SK-N-SH (cell line): ENCODE measurements at places on chromosomes 1 and 21. TPM values are rescaled to one million over a fixed set of nuclear protein-coding genes. Genes with fewer than 3 reads are reported as not detected.

Gene POTED
- polyA plus RNA-seq: not detected in 2 replicates

Gene FCRL2
- not detected in 2 replicates for polyA plus RNA-seq

DNA sequence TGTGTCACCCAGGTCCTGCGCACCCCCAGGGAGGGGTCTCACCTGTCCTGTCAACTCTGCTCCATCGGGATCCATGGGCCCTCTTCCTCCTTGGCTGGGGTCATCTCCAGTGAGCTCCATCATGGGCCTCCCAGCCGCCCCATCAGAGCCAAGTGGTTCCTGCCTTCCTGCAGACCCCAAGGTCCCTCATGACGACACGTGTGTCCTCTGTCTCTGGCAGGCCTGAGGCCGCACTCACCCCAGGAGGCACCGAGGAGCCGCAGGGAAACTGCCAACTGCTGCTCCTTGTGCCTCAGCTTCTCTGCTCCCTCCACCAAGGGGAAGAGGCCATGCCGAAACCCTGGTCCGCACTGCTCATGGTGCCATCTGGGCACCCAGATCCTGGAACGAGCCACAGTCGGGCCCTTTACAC lies 46.8 kb downstream of the COL18A1 start:
- H3K27ac ChIP-seq: no peak overlapping the region
- H3K4me3 ChIP-seq: no peak overlapping the region
- H3K27me3 ChIP-seq: no peaks in the 10 kb centered on the region
- no peaks in the 10 kb centered on the region for H3K4me1 ChIP-seq

Gene C1orf94
- polyA plus RNA-seq: not detected in 2 replicates

GRCh38 chr1:90357995-90358394 lies 359.1 kb downstream of the BARHL2 start:
- no peaks in the 10 kb centered on the region; the same call in 1 of the 2 replicates for H3K27me3 ChIP-seq
- DNase-seq: no peak
- no peaks in the 10 kb centered on the region for H3K36me3 ChIP-seq
- no peak overlapping the region for H3K27ac ChIP-seq

- no peak overlapping the region for H3K27ac ChIP-seq
- no peaks in the 10 kb centered on the region for H3K27me3 ChIP-seq
- no peak overlapping the region for H3K4me3 ChIP-seq
- no peaks in the 10 kb centered on the region for H3K36me3 ChIP-seq
Observed at GRCh38 chr1:154910851-154911250, 25.7 kb downstream of the PMVK start.

- no peak for DNase-seq
- no peak overlapping the region for H3K4me3 ChIP-seq
- H3K4me1 ChIP-seq: peaks cover 15% of the 10 kb centered on the region
- no peak overlapping the region for H3K27ac ChIP-seq
- no peaks in the 10 kb centered on the region for H3K36me3 ChIP-seq
- H3K27me3 ChIP-seq: no peaks in the 10 kb centered on the region
Observed at GRCh38 chr1:233721004-233721595, 107.2 kb downstream of the KCNK1 start.

Gene CAPN2
- polyA plus RNA-seq: 208 and 209 TPM in 2 replicates

Gene PDE4B
- 1.9 and 3.0 TPM in 2 replicates for polyA plus RNA-seq

DNA sequence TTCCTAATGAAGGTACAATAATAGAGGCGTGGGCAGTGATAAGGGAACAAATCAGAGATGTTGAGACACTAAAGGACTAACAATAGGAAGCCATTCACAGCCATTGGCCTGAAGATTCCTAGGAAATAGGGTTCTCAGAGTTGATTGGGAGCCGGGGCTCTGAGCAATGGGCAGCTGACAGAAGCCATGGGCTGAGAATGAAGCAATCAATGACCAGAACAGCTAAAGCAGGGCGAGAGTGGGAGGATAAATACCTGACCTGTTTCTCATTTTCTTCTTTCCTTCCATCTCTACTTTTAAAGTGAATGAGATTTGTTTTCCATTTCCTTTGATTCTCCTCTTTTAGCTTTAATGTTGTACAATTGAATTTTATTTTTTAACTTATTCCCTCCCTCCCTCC lies 774.7 kb upstream of the ADGRL4 start:
- no peaks in the 10 kb centered on the region for H3K27me3 ChIP-seq
- no peaks in the 10 kb centered on the region for H3K36me3 ChIP-seq
- DNase-seq: no peak
- H3K27ac ChIP-seq: no peak overlapping the region

DNA sequence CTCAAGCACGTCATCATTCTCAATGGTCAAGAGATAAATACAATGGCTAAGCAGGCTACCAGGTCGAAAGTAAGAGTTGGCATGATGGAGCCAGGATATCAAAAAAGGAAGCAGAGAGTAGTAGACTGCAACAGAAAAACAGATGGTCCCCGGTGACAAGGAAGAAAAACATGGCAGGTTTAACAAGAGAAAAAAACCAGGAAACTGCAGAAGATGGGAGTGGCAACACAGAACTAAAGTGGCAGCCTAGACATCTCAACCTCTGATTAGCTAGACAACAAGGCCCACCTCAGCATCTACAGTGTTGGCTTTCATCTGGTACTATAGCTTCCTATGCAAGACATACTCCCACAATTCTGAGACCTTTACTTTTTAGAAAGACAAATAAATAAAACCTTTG lies 3.1 kb downstream of the UBR4 start:
- peaks cover 34% of the 10 kb centered on the region for H3K4me1 ChIP-seq
- no peak overlapping the region for H3K27ac ChIP-seq
- no peak for DNase-seq
- H3K4me3 ChIP-seq: no peak overlapping the region

Gene GBP4
- polyA plus RNA-seq: 0.02 TPM in 1 of 2 replicates, not detected in the other

GRCh38 chr21:27475363-27475955 lies 508.6 kb upstream of the ADAMTS5 start:
- no peak overlapping the region for H3K27ac ChIP-seq
- H3K36me3 ChIP-seq: no peaks in the 10 kb centered on the region
- no peaks in the 10 kb centered on the region for H3K27me3 ChIP-seq
- no peaks in the 10 kb centered on the region for H3K4me1 ChIP-seq

DNA sequence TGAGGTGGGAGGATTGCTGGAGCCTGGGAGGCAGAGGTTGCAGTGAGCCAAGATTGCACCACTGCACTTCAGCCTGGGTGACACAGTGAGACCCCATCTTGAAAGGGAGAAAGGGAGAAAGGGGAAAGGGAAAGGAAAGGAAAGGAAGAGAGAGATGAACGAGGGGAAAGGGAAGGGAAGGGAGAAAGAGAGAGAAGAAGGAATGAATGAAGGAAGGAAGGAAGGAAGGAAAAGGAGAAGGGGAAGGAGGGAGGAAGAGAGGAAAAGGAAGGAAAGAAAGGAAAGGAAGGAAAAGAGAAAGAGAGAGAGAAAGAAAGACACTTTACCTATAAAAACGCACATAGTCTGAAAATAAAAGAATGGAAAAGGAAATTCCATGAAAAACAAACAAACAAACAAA lies 18.0 kb downstream of the ZNF695 start:
- H3K27me3 ChIP-seq: no peaks in the 10 kb centered on the region
- DNase-seq: no peak
- H3K36me3 ChIP-seq: peaks cover 17% of the 10 kb centered on the region; the same call in 1 of the 2 replicates
- H3K4me3 ChIP-seq: no peak overlapping the region
- H3K27ac ChIP-seq: no peak overlapping the region
- no peaks in the 10 kb centered on the region for H3K4me1 ChIP-seq

- no peak for DNase-seq
- no peak overlapping the region for H3K27ac ChIP-seq
- no peaks in the 10 kb centered on the region for H3K27me3 ChIP-seq
- H3K4me1 ChIP-seq: no peaks in the 10 kb centered on the region
- H3K4me3 ChIP-seq: no peak overlapping the region
Observed at GRCh38 chr1:50993645-50994044, 23.6 kb downstream of the CDKN2C start.

DNA sequence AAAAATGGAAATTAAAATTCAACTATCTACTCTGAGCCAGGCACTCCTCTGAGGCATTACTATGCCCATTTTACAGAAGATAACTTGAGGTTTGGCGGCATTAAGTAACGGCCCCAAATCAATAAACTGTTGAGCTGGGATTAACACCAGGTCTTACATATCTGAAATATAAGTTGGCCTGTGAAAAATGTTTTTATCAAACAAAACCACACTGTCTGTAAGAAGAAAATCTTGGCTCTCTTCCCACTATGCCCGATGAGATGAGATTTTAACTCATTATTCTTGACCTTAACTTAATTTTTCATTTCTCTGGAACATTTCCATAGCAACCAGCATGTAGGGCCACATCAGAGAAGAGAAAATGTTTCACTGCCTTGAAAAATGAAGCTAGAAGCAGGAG lies 21.8 kb downstream of the RC3H1 start:
- H3K4me1 ChIP-seq: peaks cover 36% of the 10 kb centered on the region
- H3K27me3 ChIP-seq: no peaks in the 10 kb centered on the region
- 0 out of 2 replicates have a peak, but pooled peaks cover 3% of the 10 kb centered on the region for H3K36me3 ChIP-seq

DNA sequence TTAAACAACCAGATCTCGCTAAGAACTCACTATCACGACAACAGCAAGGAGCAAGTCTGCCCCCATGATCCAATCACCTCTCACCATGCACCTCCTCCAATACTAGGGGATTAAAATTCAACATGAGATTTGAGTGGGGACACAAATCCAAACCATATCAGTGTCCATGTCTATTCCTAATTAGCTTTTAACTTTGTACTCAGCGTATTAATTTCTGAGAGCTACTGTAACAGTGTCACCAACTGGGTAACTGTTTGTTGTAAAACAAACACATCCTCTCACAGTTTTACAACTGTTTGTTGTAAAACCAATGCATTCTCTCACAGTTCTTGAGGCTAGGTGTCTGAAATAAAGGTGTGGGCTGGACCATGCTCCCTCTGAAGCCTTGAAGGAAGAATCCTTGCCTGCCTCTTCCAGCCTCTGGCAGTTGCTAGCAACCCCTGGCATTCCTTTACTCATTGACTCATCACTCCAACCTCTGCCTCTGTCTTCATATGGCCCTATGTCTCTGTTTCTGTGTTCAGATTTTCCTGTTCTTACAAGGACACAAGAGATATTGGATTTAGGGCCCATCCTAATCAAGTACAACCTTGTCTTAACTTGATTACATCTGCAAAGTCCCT lies 121.2 kb downstream of the LTN1 start:
- H3K27me3 ChIP-seq: no peaks in the 10 kb centered on the region
- no peak overlapping the region for H3K4me3 ChIP-seq
- DNase-seq: no peak
- H3K27ac ChIP-seq: no peak overlapping the region

Gene NBPF10
- 0.66 and 0.88 TPM in 2 replicates for polyA plus RNA-seq

DNA sequence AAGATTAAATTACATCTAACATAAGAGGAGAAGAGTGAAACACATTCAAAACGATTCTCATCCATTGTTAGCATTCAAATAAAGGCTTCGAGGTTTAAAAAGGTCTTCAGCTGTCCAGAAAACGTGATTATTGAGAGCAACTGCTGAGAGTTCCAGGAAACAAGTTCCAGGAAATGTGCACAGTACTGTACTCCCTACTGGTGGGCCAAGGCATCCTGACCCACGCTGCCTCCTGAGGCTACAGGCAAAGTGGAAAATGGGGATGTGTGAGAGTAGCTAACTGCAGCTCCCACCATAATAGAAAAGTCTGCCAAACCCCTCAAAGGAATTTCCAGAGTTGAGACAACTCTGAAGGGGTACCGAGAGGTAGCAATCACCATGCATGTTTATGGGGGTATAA lies 2.0 kb downstream of the VAV3 start:
- no peak for DNase-seq
- H3K27me3 ChIP-seq: peaks cover 19% of the 10 kb centered on the region
- H3K4me1 ChIP-seq: no peaks in the 10 kb centered on the region
- no peaks in the 10 kb centered on the region for H3K36me3 ChIP-seq

Gene PLA2G2D
- polyA plus RNA-seq: not detected in 2 replicates

DNA sequence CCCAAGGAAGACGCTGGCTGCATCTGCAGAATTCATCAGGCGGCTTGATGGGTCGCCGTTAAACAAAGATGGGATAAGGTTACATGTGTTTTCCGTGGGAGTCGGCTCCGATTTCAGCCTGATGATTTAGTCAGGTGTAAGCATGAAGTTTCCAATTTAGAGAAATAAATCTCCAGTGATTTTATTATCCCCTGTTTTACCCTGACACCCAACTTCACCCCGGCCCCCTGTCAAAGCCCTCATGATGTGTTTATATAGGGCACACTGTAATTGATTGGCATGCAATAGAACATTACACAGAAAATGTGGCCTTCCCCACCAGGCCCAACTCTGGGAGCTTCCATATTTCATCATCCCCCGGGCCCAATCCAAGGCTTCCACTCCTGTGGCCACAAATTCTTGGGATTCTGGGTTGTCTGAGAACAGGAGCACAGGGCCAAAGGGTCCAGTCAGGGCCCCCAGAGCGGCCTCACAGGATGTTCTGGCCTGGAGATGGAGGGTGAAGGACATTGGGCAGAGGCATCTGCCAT lies 72.5 kb downstream of the FOXD2 start:
- no peak overlapping the region for H3K27ac ChIP-seq
- no peak overlapping the region for H3K4me3 ChIP-seq
- no peaks in the 10 kb centered on the region for H3K4me1 ChIP-seq
- H3K27me3 ChIP-seq: peaks cover 31% of the 10 kb centered on the region

DNA sequence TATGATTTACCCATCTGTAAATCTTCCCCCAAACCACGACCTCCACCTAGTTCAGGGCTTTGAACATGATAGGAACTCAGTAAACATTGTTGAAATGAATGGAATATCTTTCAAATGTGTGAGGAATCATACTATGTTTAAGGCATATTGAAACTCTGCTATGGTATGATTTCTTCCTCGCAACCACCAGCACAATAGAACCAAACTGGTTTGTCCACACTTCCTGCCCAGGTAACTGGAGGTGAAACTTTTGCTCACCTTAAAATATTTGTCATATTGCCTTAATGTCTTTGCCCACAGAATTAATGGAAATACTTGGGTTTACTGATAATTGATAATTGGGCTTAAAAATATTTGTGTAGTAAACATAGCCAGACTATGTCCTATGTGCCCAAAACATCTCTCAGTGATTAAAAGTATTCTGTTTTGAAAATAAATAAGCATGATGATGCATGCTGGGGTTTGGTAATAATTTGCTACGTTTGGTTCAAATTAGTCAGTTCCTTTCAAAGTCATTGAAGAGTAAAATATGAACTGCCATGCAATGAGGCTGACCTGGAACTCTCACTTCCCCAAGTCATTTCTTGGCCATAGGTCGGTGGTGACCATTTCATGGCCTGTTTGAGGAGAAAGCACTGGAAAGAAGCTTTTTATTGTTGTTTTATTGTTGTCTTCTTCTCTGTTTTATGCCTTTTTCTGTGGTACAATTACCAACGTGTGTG lies 73.3 kb downstream of the TNFSF18 start:
- no peak overlapping the region for H3K4me3 ChIP-seq
- no peaks in the 10 kb centered on the region for H3K27me3 ChIP-seq
- no peaks in the 10 kb centered on the region for H3K36me3 ChIP-seq
- no peaks in the 10 kb centered on the region; the same call in none of the 2 replicates for H3K4me1 ChIP-seq
- H3K27ac ChIP-seq: no peak overlapping the region

- no peaks in the 10 kb centered on the region for H3K27me3 ChIP-seq
- H3K4me1 ChIP-seq: peaks cover 17% of the 10 kb centered on the region
- peaks cover 15% of the 10 kb centered on the region for H3K36me3 ChIP-seq
- H3K4me3 ChIP-seq: no peak overlapping the region
- no peak for DNase-seq
Observed at GRCh38 chr1:95232646-95233318, 1.2 kb upstream of the RWDD3 start.
